ENCODE measurements at places on chromosomes 12 and 14.

- DNase-seq: peak; percentile 77
These were observed 92.1 kb downstream of the LRRC74A start for GRCh38 chr14:76918256-76918781.

- peak; percentile 69 for DNase-seq
These were observed 40.4 kb upstream of the LDHB start for GRCh38 chr12:21697904-21698630.

DNA sequence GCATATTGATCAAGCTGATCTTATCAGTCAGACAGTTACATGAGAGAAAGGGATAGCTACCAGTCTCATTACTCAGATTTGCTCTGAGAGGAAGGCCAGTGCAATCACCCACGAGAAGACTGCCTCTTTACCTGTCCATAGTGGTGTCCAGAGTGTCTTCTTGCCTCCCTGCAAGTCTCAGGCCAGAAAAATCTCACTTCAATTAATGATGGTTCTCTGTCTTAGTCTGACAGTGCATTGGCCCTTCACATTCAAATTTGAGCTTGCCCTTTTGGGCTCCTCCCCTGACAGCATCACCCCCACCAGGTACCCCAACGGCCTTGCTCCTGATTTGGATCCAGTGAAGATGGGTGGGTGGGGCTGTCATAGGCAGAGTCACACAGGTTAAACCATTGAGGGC, at the start of gene AICDA:
Gene AICDA, minus strand, starts transcription at position 231 of the 400 bp plus-strand sequence. Its CDS starts 92 bp downstream, at position 139.
- no peak for DNase-seq

- DNase-seq: no peak
These were observed 53.8 kb downstream of the SDR9C7 start for GRCh38 chr12:56880125-56880992.

DNA sequence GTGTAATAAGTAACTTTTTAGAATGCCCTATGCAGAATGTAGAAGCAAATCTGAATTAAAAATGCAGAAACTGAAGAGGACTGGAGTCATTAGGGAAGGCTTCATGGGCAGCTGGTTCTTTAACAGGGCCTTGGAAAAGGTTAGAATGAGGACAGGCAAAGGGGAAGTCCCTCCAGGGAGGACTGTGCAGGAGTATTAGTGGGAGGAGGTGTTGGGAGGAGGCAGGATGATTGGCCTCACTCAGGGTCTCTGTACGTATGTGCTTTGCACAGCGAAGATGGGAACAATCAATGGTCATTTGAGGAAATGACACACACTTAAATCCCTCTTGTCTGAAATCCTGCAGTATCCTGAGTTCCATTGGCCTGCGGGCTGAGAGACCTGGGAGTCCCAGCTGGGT, 119.7 kb downstream of the PTCSC3 start:
- DNase-seq: no peak

- DNase-seq: no peak
These were observed 12.3 kb downstream of the MAP3K12 start for GRCh38 chr12:53486736-53487487.

- no peak for DNase-seq
These were observed 12.5 kb upstream of the SCARB1 start for GRCh38 chr12:124876171-124876570.

- DNase-seq: no peak
These were observed 15.5 kb downstream of the PLEK2 start for GRCh38 chr14:67396381-67396970.

GRCh38 chr12:76636121-76636692, 76.6 kb upstream of the OSBPL8 start:
- peak; percentile 20 for DNase-seq

DNA sequence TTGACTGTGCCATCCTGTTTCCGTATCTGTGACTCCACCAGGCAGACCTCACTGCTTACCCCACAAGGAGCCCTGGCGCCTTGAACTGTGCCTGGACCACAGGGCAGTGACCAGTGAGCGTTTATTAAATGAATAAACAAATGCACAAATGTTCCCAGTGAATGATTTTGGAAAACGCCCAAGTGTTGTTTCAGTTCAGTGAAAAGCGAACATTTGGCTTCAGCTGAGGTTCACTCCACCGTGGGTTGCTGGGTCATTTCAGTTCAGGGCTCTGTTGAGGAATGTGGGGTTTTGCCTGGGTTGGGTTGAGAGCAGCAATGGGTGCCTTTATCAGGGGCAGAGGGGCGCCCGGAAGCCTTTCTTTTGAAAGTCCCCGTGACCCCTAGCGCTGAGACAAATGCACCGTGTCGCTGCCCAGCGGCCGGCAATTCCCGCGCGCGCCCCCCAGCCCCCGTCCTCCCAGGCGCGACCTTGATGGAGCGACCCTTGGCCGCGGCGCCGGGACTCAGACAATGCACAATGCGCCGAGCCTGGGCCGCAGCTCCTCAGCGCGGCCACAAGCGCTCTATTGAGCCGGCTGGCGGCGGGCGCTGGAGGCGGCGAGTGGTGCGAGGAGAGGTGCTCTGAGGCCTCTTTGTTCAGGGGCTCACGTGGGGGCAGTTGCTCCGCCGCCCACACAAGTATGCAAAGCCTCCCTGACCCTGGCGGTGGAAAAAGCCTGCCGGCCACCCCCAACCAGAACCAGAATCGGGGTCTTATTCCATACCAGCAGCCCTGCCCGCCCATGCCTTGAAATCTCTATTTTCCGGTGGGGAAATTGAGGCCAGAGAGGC, 40.5 kb upstream of the CLMN start:
- peak; percentile 20 for DNase-seq

DNA sequence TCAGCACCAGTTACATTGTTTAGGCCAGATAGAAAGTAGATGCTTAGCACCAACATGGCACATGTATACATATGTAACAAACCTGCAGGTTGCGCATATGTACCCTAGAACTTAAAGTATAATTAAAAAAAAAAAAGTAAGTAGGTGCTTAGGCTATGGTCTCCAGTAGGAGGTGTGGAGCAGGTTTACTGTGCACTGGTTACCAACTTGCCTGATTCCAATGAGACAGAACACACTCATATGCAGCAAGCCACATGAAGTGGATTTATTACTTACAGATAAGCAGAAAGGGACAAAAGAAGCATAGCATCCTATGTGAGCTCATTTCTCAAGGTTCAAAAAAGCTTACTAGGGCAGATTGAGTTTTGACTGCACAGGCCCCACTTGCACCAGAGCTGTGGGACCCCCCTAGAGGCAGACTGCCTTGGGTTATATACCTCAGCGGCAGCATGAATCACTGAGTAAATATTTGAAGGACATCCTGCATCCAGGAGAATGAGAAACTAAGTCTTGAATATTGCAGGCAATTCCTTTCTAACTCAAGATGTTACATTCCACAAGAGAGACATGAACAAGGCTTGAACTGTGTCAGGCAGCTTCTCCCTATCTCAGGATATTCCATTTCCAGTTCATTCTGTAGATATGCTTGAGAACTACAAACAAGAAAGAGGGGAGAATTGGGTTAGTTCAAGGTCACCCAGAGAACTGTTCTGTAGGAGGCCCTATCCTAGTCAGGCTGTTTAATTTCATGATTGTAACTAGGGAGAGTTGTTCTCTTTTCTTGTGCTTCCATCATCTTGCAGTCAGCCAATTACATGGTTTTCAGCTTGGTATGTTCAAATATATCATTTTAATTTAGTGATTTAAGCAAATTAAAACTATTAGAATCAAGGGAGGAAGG, 30.1 kb downstream of the LRFN5 start:
- DNase-seq: no peak

DNA sequence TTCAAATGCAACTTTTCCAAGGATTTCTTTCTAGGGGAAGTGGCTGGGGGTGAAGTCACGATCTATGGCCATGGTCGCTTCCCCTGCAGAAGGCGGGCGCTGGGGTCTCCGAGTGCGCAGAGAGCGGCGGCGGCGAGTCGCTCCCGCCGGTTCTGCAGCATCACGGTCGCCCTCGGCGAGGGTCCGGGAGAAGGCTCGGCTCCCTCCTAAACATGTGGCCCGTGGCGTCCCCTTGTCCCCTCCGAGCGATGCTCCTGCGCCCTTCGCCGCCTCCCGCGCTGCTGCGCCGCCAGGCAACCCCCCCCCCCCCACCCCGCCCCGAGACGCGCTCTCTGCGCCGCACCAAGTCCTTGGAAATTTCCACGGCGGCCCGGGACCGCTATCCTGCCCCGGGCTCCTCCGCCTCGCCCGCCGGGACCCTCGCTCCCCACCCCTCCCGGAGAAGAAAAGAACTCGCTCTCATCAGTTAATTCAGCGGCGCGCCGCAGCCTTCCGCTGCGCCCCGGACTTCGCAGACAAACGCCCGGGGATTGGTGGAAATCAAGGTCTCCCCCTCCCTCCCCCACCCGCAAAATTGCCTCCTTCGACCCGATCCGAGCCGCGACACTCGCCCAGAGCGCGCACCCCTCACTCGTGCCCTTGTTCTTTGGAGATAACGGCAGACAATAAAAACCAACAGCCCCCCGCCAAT, at the start of gene ST8SIA1:
Gene ST8SIA1, minus strand, starts transcription at position 298 of the 691 bp plus-strand sequence. CDS start 475 bp downstream, outside the sequence.
- peak; percentile 92 for DNase-seq

- no peak for DNase-seq
These were observed 34.8 kb upstream of the CLEC14A start for GRCh38 chr14:38290601-38291188.

GRCh38 chr14:33280646-33281045, 342.0 kb downstream of the NPAS3 start:
- no peak for DNase-seq

DNA sequence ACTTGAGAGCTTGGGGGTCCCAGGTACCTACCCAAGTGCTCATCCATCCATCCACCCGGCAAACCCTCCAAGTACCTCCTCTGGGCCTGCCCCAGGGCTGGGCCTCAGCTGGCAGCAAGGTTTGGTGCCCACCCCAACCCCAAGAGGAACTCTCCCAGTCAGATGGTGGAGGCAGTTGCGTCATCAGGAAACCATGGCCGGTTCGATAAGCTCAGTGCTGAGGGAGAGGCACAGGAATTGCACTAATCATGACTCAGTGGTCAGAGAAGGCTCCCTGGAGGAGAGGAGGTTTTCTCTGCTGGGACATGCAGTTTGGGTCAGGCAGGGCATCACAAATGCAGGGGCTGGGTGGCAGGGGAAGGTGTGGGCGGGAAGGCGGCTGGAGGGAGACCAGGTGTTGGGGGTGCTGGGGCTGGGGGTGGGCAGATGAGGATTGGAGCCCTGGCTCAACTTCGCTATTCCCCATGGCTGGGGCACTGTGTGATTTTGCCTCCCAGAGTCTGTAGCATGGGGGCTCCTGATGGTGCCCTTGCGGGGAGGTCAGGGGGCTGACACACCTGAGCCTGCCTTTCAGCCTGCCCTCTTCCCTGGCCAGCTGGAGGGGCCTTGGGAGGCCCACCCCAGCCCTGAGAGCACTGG, 32.2 kb downstream of the SH2B3 start:
- no peak for DNase-seq

GRCh38 chr12:20800160-20800559, 10.3 kb upstream of the SLCO1B3 start:
- DNase-seq: no peak

GRCh38 chr14:56159066-56159465, 40.9 kb downstream of the PELI2 start:
- DNase-seq: no peak

DNA sequence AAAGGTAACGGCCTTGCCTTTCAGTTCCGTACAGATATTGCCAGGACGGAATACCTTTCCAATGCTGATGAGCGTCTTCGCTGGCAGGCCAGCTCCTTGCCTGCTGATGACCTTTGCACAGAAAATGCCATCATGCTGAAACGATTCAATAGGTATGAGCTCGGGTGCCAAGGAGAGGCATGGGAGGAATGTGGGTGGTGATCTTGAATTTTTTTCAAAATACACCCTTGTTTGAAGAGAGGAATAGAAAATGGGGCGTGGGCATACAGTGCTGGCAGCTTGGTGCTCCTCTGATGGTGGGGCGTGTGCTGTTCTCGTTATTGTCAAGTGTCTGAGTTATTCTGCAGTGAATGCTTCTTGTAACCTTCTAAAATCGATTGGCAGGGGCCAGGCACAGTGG, 52.5 kb downstream of the HSP90AA1 start:
- DNase-seq: no peak

DNA sequence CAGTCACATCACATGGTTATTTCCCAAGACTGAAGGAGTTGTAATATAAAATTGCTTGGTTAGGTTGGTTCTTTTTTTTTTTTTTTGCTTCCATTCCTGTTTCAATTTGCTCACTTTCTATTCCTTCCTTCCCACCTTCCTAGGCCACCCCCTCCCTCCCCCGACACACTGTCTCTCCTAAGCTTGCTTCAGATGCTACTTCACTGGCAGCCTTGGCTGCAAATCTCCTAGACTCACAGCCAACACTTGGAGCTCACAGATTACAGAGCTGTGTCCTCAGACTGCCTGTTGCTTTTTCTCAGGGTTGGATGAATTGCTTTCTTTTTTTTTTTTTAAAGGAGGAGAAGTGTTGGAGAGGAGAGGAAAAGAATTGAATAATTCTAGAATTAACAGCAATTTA, 77.3 kb upstream of the GRIN2B start:
- no peak for DNase-seq

DNA sequence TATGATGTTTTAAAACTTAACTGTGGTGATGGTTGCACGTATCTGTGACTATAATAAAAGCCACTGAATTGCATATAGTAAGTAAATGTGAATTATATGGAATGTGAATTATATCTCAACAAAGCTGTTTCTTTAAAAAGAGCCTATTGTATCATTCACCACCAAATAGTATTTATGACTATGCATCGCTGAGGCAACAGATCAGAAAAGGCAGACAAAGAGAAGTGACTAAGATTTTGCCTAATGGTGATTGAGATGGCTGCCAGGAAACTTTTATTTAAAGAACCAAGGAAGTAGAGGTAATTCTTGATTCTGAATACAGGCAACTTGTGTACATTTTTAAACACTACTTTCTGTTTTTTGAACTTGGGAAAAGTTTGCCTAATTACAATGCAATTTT, 31.7 kb downstream of the DHRS7 start:
- no peak for DNase-seq

GRCh38 chr12:33222357-33222756, 217.3 kb downstream of the SYT10 start:
- no peak for DNase-seq

GRCh38 chr12:27277846-27278260, 33.8 kb downstream of the STK38L start:
- DNase-seq: no peak

DNA sequence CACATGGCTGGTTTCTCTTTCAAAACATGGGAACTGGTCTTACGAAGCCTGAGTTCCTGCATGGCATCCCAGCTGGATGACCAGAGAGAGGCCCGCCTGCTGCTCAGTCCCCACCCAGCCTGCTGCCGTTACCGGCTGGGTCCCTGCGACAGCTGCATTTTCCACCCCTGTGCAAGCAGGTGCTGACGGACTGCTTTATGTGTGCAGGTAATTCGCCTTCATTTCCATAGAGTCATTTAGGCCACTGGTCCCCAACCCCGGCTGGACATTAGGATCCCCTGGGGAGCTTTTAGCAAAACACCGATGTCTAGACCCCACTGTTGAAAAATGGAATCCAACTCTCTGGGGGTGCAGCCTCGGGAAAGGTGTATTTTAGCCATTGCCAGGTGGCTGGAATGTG, 51.9 kb downstream of the RBM19 start:
- DNase-seq: no peak

- DNase-seq: no peak
These were observed 128.4 kb upstream of the SSTR1 start for GRCh38 chr14:38079268-38079667.

GRCh38 chr12:131363393-131363792, 347.5 kb upstream of the SFSWAP start:
- no peak for DNase-seq

Measured in brain (organoid and tissue), 16 donors.